ENCODE measurements at places on chromosomes 3 and 15.

DNA sequence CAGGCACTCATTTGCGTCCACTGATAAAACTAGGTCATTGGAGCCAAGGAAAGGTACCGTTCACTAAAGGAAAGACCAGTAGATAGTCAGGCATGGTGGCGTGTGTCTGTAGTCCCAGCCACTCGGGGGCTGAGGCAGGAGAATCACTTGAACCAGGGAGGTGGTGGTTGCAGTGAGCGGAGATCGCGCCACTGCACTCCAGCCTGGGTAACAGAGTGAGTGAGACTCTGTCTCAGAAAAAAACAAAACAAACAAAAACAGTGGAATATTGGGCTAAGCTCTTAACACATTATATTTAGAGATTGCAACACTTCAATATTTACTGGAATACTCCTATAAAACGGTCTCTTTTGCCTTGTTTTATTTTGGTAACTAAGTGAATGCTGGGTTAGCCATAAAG is 17.4 kb downstream of the MAP2K1 start:
- DNase-seq = no peak

GRCh38 chr3:58250093-58250707 is 12.6 kb downstream of the ABHD6 start:
- DNase-seq = no peak

DNA sequence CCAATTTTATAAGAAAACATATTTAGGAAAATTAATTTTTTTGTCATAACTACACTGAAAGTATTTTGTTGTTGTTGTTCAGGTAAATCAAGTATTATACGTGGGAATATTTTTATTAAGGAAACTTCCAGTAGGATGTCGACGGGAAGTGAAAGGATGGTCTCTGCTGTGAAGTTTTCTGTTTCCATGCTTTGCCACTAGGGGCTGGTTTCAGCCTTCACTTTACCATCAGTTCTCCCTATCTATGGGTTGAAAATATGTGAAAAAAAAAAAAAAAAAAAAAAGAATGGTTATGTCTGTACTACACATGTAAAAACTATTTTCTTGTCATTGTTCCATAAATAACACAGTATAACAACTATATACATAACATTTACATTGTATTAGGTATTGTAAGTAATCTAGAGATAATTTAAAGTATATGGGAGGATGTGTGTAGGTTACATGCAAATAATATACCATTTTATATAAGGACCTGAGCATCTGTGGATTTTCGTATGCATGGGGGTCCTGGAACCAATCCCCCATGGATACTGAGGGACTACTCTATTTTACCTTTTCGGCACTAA is 136.7 kb downstream of the SMAD6 start:
- DNase-seq = no peak

DNA sequence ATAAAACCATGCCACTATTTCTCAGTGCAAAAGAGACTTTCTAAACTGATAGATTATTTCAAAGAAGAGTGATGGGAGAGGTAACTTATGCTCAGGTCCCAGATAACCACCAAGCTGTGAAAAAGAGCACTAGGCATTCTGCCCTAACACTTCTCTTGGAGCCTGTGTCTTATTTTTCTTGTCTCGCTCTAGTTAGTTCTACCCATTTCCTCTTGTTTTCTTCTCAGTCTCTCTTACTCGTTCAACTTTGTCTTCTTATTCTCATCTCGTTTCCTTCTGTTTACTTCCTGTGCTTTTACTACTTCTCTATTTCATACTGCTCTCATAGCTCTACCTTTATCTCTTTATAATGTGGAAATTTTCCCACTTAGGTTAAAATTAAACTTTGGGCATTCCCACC is 91.8 kb upstream of the CGNL1 start:
- no peak for DNase-seq

DNA sequence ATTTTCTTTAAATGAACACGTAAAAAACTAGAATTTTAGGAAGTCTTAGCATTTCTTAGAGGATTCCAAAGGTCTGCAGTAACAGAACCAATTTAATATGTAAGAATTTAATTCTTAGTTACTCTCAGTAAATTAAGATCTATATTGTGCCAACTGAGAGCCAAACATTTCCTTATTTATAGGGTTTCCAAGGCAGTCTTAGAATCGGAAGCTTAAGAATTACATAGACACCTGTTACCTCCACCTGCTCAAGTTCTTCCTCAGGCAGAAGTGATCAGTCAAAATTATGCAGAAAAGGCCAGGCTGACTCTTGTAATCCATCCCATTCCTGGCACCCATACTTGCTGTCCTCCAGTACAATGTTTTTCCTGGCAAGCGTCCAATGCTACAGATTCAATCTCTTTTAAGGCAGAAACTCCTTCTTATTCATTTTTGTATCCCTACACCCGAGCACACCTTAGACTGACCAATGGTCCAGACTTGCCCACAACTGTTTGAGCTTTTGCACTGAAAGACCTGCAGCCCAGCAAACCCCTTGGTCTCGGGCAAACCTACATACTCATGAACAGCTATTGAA is 64.3 kb downstream of the NCEH1 start:
- no peak for DNase-seq

- DNase-seq = no peak
Observed at GRCh38 chr3:31285833-31286486, 246.8 kb upstream of the STT3B start.

GRCh38 chr3:40267937-40268724 is 41.4 kb upstream of the EIF1B start:
- no peak for DNase-seq

DNA sequence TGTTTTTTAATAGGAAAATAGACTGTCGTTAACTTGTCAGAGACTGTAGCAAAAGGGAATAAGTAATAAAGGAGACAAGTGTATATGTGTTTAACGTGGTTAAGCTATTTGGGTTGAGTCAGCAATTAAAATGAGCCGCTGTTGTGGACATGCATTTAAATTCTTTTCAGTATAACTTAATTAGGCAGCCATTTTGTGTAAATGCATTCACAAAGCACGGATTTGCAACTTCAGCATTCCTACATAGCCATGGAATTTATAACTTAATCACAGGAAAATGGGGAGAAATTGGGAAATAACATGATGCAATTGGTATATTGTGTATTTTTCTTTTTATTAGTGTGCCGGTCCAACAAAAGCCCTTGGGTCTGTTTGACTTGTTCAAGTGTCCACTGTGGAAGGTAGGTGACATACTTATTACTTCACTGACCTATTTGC is 27.9 kb downstream of the USP3 start:
- no peak for DNase-seq

- DNase-seq = no peak
Observed at GRCh38 chr3:159831466-159831865, 157.2 kb upstream of the IL12A start.

DNA sequence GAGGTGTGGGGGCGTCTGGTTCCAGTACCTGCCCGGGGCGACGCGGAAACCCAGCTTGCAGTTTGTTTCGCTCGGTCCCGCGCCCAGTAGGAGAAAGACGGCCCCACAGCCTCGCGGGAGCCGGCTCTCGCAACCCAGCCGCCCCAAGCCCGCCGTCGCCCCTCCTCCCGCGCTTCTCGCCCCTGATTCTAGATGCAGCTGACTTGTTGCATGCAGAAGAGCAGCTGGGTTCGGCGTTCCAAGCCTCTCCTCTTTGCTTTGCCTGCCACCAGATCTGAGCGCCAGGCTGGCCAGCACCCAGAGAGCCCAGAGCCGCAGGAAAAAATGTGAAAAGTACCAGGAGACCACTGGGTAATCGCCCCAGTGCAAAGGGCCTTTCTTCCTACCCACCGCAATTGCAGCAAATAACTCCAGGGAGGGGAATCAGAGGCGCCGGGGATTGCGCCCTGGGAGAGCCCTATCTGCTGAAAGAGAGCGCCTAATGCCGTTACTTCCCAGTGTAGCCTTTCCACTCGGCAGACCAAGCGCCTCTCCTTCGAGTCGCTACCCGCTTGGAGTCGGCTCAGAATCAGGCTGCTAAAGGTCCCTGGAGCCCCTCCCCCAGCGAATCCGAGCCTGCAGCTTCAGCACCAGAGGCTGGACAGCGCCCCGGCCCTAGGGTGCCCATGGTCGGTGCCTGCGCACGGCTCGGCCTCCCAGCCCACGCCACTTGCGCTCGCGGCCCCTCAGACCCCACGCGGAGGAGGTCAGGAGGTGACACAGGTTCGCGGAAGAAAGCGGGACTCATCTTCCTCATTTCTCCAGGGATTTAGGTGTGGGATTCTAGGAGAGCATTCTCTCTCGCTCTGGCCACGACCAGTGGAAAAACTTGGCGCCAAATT is 15.7 kb upstream of the AEN start:
- DNase-seq = peak; percentile 12

DNA sequence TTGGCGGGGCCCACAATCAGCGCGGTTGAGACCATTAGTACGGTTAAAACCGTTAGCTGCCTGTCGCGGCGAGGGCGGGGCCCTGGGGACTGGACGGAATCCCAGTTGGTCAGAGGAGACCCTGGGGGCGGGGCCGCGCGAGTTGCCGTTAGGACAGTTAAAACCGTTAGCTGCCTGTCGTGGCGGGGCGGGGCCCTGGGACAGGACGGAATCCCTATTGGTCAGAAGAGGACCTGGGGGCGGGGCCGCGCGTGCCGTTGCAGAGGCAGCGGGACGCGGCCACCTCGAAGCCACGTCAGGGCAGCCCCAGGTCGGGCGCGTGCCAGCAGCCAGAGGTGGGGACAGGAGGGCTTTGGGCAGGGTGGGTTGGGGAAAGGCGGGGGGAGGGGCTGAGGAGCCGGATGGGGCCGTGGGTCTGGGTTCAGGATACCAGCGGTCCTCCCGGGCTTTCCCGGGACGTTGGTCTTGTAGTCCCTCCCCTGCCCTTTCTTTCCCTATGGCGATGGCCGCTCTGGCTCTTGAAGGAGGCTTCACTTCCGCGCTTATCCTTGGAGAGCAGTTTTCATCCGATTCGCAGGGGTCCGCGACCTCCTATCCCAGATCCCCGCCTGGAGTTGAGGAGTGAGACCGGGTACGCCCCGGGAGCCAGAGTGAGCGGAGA is 28.0 kb downstream of the KLHDC8B start:
- DNase-seq = no peak

GRCh38 chr3:171165983-171166382 is 139.5 kb upstream of the SLC2A2 start:
- DNase-seq = no peak

DNA sequence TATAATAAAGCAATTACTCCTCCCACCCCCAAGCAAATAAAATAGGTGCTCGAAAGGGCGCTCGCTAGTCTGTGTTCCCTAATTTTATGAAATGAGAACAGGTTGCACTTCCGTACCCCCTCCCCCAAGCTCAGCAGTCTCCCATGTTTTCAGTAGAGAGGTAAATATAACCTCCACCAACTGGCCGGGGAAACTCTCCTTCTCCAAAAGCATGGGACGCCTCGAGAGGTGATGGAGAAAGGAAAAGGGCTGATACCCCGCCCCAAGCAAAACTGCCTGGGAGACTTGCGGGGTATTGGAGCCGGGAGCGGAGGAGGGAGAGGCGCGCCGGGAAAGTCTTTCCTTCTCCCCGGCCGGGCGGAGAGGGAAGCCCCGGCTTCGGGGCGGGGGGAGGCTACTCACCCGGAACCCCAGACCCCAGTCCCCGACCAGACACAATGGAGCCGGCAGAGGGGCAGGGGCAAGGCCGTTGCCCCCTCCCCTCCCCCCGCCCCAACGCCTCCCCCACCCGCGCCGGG is 605 bp downstream of the DCUN1D1 start:
- peak; percentile 50 for DNase-seq

GRCh38 chr15:25525741-25526140 is 86.9 kb upstream of the UBE3A start:
- DNase-seq = no peak

GRCh38 chr3:54206874-54207273 is 84.5 kb downstream of the CACNA2D3 start:
- DNase-seq = no peak

DNA sequence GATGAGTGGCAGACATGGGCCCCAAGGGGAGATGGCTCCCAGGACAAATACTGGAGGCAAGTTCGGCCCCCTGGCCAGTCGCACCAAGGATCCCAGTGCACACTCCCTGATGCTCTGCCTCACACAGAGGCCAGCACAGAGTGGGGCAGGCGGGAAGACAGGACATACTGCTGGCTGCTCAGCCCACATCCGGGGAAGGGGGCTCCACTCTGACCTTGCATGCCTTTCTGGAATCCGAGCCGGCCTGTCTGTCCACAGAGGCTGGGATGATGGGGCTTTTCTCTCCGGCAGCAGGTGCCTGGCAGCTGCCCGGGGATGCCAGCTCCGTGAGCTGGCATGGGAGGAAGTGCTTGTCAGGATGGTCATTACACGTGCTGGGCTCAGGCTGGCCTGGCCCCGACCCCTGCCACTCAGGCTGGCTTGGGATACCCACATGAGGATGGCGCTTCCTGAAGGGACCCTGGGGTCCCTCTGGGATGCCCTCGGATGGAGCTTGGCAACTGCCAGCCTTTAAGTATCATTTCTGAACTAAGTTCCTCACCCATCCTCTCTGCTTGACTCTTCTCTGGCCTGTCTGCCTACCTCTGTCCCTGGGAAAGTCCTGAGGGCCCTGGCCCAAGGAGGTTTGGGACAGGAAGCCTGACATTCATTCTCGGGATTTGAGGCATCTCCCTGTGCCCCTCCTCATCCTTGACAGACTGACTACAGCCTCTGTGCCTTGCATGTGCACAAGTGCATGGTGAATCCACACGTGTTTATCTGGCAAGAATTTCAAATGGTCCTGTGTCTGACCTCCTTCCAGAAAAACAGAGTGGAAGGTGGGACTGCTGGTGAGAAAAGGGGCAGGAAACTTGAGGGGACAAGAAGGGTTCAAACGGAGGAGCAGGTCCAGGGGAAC is 46.5 kb downstream of the EXOG start:
- no peak for DNase-seq

GRCh38 chr3:151460228-151460627 is 633 bp downstream of the IGSF10 start:
- no peak for DNase-seq

DNA sequence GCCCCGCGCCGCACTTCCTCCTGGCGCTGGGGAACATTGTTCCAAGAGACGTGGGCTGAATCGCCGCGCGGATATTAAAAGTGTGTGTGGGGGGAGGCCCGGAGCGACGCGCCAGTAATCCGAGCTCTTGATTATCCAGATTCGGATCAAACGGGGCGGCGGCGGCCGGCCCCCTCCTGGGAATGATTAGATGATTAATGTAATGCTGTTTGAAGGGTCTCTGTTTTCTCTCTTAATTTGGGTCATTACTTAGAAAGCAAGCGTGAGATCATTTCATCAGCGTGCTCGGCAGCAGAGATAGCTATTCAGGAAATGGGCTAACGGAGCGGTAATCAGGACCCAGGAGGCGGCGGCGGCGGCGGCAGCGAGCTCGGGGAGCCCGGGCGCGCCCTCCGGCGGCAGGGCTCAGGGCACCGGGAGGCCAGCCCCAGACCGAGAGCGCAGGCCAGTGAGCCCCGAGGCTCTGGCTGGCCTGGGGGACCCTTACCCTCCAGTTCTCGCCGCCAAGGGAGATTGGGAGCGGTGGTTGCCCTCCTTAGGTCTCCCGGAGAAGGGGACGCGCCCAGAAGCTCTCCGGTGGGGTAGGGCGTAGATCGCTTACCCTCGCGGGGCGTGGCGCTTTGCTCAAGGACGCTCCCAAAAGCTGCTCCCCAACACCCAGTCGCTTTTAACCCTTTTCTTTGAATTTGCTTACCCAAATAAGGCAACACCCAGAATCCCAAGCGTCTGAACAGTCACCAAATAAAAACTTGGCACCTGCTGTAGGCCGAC is 4.5 kb downstream of the FEZF2 start:
- DNase-seq = no peak

- no peak for DNase-seq
Observed at GRCh38 chr15:72227192-72227586, 3.8 kb downstream of the PKM start.

Data from NCI-H774 (cell line).